ENCODE measurements at places on chromosomes 16 and 17. TPM values are rescaled to one million over a fixed set of nuclear protein-coding genes. Genes with fewer than 3 reads are reported as not detected.
A peak's percentile ranks its signal among the peaks of the same experiment; 100 is the strongest.

GRCh38 chr17:29880031-29880430 lies 50.0 kb downstream of the SSH2 start:
- peaks cover 17% of the 10 kb centered on the region for H3K4me1 ChIP-seq
- DNase-seq = no peak
- no peak overlapping the region for H3K27ac ChIP-seq
- H3K4me3 ChIP-seq = no peak overlapping the region
- H3K27me3 ChIP-seq = no peaks in the 10 kb centered on the region

GRCh38 chr16:83802135-83802534 lies 5.6 kb upstream of the HSBP1 start:
- DNase-seq = no peak
- H3K4me3 ChIP-seq = no peak overlapping the region
- peaks cover 2% of the 10 kb centered on the region for H3K4me1 ChIP-seq
- no peak overlapping the region for H3K27ac ChIP-seq

GRCh38 chr16:68479271-68479670 lies 31.0 kb upstream of the SMPD3 start:
- no peaks in the 10 kb centered on the region for H3K4me1 ChIP-seq
- H3K27me3 ChIP-seq = peaks cover 2% of the 10 kb centered on the region
- H3K36me3 ChIP-seq = no peaks in the 10 kb centered on the region

DNA sequence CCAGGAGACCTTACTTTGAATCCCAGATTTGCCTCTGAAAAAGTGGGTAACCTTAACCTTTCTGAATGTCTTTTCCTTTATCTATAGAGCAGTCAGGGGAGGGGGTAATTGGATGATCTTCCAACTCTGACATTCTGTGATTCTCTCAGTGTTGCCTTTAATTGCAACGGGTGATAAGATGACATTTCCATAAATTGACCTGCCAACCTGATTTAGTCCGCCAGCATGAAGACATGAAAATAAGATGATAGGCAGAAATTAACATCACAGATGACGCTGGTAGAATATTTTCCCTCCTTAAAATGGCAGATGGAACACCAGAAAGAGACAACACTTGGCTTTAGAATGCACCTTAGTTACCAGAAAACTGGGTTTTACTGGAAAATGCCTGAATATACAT lies 72.6 kb downstream of the VAT1L start:
- no peak overlapping the region for H3K4me3 ChIP-seq
- peaks cover 13% of the 10 kb centered on the region for H3K4me1 ChIP-seq
- H3K36me3 ChIP-seq = no peaks in the 10 kb centered on the region
- H3K27me3 ChIP-seq = peaks cover 1% of the 10 kb centered on the region
- DNase-seq = no peak
- H3K27ac ChIP-seq = no peak overlapping the region

GRCh38 chr17:58706351-58707140 lies 14.1 kb downstream of the RAD51C start:
- H3K27me3 ChIP-seq = no peaks in the 10 kb centered on the region
- H3K4me1 ChIP-seq = peaks cover 3% of the 10 kb centered on the region
- H3K4me3 ChIP-seq = no peak overlapping the region

- no peak for DNase-seq
- peaks cover 12% of the 10 kb centered on the region for H3K4me1 ChIP-seq
- H3K4me3 ChIP-seq = no peak overlapping the region
- H3K27ac ChIP-seq = no peak overlapping the region
These were observed 13.4 kb downstream of the RTN4RL1 start for GRCh38 chr17:2011411-2012371.

- H3K36me3 ChIP-seq = no peaks in the 10 kb centered on the region
- no peak overlapping the region for H3K4me3 ChIP-seq
- H3K4me1 ChIP-seq = no peaks in the 10 kb centered on the region
- peaks cover 21% of the 10 kb centered on the region for H3K27me3 ChIP-seq
These were observed 14.2 kb upstream of the CCL1 start for GRCh38 chr17:34377078-34377823.

GRCh38 chr17:3549610-3550162 lies 7.9 kb downstream of the TRPV3 start:
- no peak for DNase-seq
- H3K36me3 ChIP-seq = no peaks in the 10 kb centered on the region
- H3K4me1 ChIP-seq = no peaks in the 10 kb centered on the region
- H3K27ac ChIP-seq = no peak overlapping the region
- no peaks in the 10 kb centered on the region for H3K27me3 ChIP-seq
- no peak overlapping the region for H3K4me3 ChIP-seq

DNA sequence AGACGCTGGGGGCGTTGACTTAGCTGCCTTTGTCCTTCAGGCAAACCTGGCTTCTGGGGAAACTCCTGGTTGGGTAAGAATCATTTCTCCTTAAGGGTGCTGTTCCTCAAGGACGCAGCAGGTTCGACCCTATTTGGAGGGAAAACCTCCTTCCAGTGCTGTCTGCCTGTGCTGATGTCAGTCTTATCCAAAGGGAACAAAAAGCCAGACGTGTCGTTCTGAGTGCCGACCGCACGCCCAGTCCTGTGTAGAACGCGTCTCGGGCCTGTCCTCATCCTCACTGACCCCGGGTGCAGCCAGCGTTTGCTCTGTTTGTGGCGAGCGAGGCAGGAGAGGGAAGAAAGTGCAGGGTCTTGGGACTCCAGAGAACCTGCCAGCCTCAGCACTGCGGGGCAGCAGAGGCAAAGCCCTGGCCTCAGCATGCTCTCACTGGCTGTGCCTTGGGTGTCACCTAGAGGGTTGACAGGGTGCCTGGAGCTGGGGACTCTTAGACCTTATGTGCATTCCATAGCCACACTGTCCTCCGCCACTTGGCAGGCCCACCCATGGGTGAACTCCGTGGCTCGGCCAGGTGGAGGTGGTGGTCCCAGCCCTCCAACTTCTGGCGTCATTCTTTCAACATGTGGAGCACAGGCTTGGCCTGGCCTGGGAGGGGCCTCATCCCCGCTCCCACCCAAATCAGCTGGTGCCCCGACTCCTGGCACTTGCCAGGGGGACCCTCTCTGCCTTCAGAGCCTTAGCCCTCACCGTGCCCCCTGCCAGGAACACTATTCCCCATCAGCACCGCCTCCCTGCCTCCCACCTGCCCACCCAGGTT lies 6.0 kb downstream of the SNN start:
- DNase-seq = no peak
- peaks cover 4% of the 10 kb centered on the region for H3K36me3 ChIP-seq
- H3K4me1 ChIP-seq = peaks cover 33% of the 10 kb centered on the region
- no peak overlapping the region for H3K4me3 ChIP-seq
- peak overlapping the region; percentile 80 for H3K27ac ChIP-seq

GRCh38 chr16:17887963-17888362 lies 417.2 kb upstream of the XYLT1 start:
- DNase-seq = no peak
- H3K4me3 ChIP-seq = no peak overlapping the region
- no peaks in the 10 kb centered on the region for H3K4me1 ChIP-seq
- H3K27ac ChIP-seq = no peak overlapping the region
- H3K36me3 ChIP-seq = no peaks in the 10 kb centered on the region
- peaks cover 2% of the 10 kb centered on the region for H3K27me3 ChIP-seq

DNA sequence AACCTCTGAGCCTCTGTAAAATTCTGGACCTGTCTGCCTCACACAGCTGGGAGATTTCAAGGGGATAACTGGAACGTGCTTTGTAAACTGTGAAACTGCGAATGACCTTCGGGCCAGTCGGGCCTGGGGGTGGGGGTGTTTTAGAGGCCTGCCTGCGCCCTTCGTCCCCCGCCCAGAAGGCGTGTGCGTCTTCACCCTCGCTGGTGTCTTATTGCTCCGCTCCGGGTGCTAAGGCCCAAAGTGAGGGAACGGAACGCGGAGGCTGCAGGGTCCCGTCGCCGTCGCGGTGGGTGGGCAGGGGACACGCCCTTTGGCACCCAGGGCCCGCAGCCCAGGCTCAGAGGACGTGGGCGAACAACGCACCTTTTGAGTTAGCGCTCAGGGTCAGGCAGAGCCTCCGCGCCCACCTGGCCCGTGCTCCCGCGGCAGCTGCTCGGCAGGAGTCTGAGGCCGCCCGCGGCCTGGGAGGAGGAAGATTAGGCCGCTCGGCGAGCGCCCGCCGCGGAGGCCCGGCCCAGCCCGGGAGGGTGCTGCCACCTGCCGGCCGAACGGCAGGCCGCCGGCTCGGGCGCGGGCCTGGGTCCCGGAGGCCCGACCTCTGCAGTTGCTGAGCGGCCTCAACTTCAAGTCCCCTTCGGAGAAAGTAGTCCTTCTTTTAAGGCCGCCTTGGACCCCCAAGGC lies 29.7 kb downstream of the DCAKD start:
- peaks cover 22% of the 10 kb centered on the region for H3K27me3 ChIP-seq
- peak; percentile 73 for DNase-seq
- H3K36me3 ChIP-seq = peaks cover 8% of the 10 kb centered on the region
- H3K4me1 ChIP-seq = peaks cover 32% of the 10 kb centered on the region

- H3K27ac ChIP-seq = no peak overlapping the region
- no peaks in the 10 kb centered on the region for H3K36me3 ChIP-seq
- no peaks in the 10 kb centered on the region for H3K27me3 ChIP-seq
- DNase-seq = no peak
- H3K4me3 ChIP-seq = no peak overlapping the region
These were observed 13.0 kb upstream of the SPNS3 start for GRCh38 chr17:4420692-4421131.

GRCh38 chr16:11561454-11561805 lies 25.3 kb downstream of the LITAF start:
- peak overlapping the region; percentile 92 for H3K27ac ChIP-seq
- peak overlapping the region; percentile 2 for H3K4me3 ChIP-seq

GRCh38 chr17:82269138-82269881 lies 4.2 kb downstream of the CSNK1D start:
- H3K27me3 ChIP-seq = no peaks in the 10 kb centered on the region
- no peak for DNase-seq
- H3K4me3 ChIP-seq = no peak overlapping the region
- H3K36me3 ChIP-seq = peaks cover 19% of the 10 kb centered on the region
- H3K27ac ChIP-seq = peak overlapping the region; percentile 24
- H3K4me1 ChIP-seq = peaks cover 55% of the 10 kb centered on the region

GRCh38 chr16:11191665-11192064 lies 64.3 kb downstream of the SOCS1 start:
- no peak overlapping the region for H3K4me3 ChIP-seq
- no peak for DNase-seq
- H3K4me1 ChIP-seq = no peaks in the 10 kb centered on the region
- H3K27me3 ChIP-seq = peaks cover 1% of the 10 kb centered on the region
- no peak overlapping the region for H3K27ac ChIP-seq
- H3K36me3 ChIP-seq = no peaks in the 10 kb centered on the region

DNA sequence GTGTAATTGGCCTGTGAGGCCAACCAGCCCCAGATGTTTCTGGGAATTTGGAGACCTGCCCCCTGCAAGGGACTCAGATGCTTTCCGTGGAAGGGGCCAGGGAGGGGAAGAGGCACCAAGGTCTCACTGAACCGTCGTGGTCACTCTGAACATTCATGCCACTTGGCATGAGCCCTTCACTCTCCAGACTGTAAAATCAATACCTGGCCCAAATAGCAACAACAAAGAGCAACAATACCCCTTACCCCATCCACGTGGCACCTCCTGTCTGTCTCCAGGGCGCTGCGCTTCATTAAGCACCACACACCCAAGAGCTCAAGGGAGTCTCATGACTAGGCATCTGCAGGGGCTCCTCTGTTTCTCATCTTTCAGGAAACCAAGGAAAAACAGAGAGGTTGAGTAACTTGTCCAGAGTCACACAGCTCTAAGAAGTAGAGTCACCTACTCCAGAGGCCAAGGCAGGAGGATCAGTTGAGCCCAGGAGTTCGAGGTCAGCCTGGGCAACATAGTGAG lies 52.8 kb downstream of the SOCS1 start:
- no peak overlapping the region for H3K27ac ChIP-seq
- no peaks in the 10 kb centered on the region for H3K36me3 ChIP-seq

DNA sequence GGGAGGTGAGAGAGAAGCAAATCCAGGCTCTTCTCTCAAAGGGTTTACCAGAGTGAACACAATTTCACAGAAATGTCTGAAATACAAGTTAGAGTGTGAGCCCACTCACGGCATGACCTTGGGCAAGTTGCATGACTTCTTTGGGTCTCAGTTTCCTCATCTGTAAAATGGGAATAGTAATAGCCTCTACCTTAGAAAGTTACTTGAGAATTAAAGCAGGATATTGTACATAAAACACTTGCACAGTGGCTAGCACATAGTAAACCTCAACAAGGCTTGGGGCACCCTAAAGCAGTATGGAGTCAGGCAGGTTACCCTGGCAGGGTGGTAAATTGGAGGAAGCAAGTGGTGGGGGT lies 13.2 kb upstream of the RNF222 start:
- peaks cover 2% of the 10 kb centered on the region for H3K4me1 ChIP-seq
- DNase-seq = no peak
- H3K27ac ChIP-seq = no peak overlapping the region
- no peaks in the 10 kb centered on the region for H3K36me3 ChIP-seq
- H3K4me3 ChIP-seq = no peak overlapping the region

DNA sequence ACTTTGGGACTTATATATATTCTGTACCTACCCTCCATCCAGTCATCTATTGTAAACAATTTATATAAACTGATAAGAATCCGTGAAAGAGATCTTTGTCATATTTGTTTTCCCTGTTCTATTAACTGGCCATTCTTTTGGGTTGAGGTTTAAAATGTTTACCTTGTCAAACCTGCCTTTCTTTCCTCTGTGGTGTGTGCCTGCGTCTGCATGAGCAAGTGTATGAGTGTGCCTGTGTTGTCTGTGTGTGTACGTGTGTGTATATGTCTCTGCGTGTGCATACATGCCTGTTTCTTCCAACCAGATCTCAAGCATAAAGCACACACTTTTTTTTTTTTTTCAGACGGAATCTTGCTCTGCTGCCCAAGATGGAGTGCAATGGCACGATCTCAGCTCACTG lies 201.5 kb downstream of the C16orf95 start:
- no peak overlapping the region for H3K4me3 ChIP-seq
- no peaks in the 10 kb centered on the region for H3K4me1 ChIP-seq
- no peak overlapping the region for H3K27ac ChIP-seq
- no peak for DNase-seq

- H3K27ac ChIP-seq = no peak overlapping the region
- peaks cover 16% of the 10 kb centered on the region for H3K4me1 ChIP-seq
- DNase-seq = no peak
- H3K4me3 ChIP-seq = no peak overlapping the region
- H3K36me3 ChIP-seq = peaks cover 13% of the 10 kb centered on the region
These were observed 120.9 kb downstream of the HS3ST3A1 start for GRCh38 chr17:13480877-13481276.

DNA sequence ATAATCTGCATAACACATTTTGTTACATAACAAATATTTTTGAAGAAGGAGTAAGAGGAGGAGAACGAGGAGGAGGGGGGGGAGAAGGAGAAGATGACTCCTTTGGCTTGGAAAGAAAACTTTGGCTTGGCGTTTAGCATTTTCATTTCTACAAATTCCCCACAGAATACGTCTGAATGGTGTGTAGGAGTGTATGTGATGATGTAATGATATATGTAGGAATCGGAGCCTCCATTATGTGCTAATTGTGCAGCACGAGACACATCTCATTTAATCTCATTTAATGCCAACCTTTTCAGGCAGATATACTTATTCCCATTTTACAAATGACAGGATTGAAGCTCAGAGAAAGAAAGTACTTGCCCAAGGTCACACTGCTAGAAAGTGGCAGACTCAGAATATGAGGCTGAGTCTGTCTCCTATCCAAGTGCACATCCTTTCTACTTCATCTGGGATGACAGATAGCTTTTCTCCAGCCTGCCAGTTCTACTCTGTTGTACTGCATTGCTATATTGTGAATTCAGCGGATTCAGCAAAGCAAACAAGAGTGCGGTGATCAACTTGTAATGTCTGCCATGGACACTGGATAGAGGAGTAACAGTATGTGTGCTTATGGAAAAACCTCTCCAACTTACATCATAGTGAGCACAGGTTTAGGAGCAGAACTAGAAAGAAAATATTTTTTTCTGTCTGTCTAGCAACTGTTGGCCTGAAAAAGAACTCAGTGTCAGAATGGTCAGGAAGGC lies 10.4 kb upstream of the SLC47A2 start:
- DNase-seq = no peak
- H3K36me3 ChIP-seq = no peaks in the 10 kb centered on the region
- H3K27ac ChIP-seq = no peak overlapping the region
- H3K27me3 ChIP-seq = peaks cover 2% of the 10 kb centered on the region
- H3K4me3 ChIP-seq = no peak overlapping the region

The RPS2 gene
- 2,496 TPM for total RNA-seq

The PRSS8 gene
- 79.1 TPM for total RNA-seq

The HS3ST3A1 gene
- 10.2 TPM for total RNA-seq

The OR3A3 gene
- not detected for total RNA-seq

The RASL10B gene
- total RNA-seq = 20.5 TPM
